ENCODE measurements at places on chromosomes 1 and 21.

GRCh38 chr1:6256645-6257044, 4.3 kb downstream of the GPR153 start:
- DNase-seq, result no peak

GRCh38 chr21:35461700-35462099, 412.6 kb upstream of the RUNX1 start:
- no peak for DNase-seq

GRCh38 chr1:46480959-46481646, 8.5 kb upstream of the DMBX1 start:
- DNase-seq, result no peak

- no peak for DNase-seq
These were observed 220.5 kb downstream of the TRABD2B start for GRCh38 chr1:47776667-47777131.

DNA sequence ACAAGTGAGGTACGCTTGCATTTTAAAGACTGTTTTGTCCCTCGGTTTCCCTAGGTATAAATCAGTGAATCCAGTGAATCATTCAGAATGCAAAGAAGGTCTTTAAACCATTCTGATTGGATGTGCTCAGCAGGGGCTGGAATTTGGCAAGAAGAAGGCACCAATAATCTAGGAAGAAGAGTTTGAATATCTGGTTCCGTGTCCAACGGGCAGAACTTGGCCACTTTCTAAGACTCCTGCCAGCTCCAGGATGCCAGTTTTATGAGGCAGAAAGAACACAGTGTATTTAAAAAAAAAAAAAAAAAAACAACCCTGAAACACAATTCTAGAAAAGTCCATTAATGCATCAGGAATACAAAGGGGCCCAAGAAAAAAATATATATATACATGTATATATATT, 3.0 kb upstream of the TENT5C start:
- no peak for DNase-seq

DNA sequence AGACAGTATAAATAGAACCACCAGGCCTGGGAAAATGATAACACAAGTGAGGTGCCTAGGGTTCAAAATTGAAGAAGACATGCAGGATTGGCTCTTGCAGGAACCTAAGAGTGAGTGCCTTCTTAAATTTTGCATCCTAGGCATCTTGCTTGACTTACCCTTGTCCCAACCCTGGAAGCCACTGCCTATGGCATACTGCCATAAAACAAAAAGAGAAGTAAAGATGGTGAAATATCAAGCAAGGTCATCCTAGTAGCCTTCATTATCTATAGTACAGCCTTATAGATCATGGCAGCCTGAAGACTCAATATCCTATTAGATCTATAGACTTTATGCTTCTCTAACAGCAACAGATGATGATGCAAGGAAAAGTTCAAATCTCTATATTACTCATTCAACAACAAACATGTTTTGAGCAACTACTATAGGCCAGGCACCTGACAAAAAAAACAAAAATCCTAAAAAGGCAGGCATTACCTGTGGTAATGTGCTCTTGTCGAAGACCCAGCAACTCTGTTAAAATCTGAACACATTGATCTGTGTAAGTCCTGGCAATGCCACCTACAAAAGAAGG, 6.3 kb downstream of the AP4B1 start:
- no peak for DNase-seq

DNA sequence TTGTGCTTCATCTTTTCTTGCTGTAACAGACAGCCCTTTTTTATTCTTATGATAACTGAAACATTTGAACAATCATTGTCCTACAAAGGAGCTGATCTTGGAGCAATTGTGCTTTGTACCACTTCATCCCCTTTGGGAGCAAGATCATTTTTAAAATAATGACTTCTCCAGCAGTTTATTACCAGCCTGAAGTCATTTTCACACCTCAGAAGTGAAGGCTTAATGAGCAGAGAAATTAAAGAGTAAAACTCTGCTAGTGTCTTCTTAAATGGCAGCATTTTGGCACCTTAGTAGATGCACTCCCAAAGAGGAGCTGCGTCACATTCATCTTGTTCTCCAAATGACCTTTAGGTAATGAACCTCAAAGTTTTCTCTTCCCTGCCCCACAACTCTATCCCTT, 439.6 kb upstream of the CAMK1G start:
- no peak for DNase-seq

GRCh38 chr21:42201615-42202161, 17.3 kb upstream of the ABCG1 start:
- DNase-seq, result no peak

- no peak for DNase-seq
These were observed 236.0 kb upstream of the POGK start for GRCh38 chr1:166603296-166603695.

- no peak for DNase-seq
These were observed 78.1 kb downstream of the DESI2 start for GRCh38 chr1:244730934-244731434.

- DNase-seq, result no peak
These were observed 254.2 kb downstream of the GPR52 start for GRCh38 chr1:174702011-174702410.
